Frontal cortex (tissue), 4 donors: ENCODE measurements at places on chromosomes 7 and 10. TPM values are rescaled to one million over a fixed set of nuclear protein-coding genes. Genes with fewer than 3 reads are reported as not detected.

- no peak for DNase-seq
These were observed 1034.2 kb downstream of the SORCS3 start for GRCh38 chr10:105675333-105675732.

The OR2A7 gene
- total RNA-seq, result not detected

DNA sequence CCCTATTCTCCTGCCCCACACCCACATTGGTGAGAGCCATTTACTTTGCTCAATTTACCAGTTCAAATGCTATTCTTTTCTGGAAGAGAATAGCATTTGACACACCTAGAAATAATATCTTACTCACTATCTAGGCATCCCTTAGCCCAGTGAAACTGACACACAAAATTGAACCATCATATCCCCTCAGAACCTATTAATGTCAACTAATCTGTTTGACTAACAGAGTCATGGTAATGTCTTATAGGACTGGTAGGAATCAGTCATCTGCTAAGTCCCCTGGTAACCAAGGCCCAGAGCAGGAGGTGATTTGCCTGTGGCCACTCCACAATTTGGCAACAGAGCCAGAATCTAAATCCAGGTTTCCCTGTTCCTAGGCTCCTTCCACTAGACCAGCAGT is 63.3 kb downstream of the PPP1R3C start:
- no peak for DNase-seq

DNA sequence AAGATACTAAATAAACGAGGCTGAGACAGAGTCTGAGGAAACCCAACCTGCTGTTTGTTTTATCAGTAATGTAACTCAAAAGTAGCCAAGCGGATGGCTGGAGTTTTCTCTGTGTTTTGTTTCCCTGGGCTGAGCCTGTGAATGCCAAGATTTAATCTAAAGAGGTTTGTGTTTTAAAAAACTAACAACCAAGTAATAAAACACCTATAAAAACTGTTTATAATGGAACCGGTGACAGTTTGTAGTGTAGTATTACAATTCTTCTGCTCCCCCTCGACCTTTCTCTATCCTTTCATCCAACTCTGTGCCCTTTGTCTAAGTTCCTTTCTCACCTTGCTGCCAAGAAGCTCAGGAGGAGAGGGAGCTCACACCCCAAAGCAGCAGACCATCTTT is 2.6 kb upstream of the KAT6B start:
- DNase-seq, result no peak

DNA sequence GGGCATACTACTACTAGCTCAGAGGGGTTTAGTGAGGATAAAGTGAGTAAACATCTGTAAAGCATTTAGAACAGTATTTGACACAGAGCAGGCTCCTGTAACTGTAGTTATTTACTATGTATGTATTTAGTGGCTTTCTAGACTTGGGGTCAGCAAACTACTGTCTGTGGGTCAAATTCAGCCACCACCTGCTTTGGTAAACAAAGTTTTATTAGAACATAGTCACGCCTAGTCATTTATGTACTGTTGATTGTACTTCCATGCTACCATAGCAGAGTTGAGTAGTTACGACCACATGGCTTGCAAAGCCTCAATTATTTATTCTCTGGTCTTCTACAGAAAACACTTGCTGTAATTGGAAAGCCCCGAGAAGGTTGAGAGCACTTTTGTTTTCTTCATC is 248.5 kb upstream of the PLPP4 start:
- no peak for DNase-seq

DNA sequence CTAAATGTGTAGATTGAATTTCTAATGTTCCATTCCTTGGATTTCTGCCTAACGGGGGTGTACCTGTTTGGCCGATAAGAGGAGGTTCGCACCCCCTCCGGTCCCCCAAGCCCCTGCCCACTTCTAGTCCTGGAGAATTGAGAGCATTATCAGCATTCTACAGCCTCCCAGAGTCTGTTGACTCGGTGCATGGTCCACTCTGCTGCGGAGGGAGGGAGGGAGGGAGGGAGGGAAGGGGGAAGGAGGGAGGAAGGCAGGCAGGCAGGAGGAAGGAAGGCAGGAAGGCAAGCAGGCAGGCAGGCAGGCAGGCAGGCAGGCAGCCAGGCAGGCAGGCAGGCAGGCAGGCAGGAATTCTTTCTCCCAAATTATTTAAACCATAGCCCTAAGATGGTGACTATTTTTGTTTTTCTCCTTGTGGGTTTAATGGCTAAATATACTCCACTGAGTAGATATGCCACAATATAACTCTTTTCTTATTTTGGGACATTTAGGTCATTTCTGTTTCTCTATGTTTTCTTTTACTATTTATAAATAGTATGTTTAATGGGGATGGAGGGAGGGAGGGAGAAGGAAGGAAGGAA is 69.5 kb upstream of the CHST15 start:
- no peak for DNase-seq

- no peak for DNase-seq
These were observed 875.0 kb downstream of the REEP3 start for GRCh38 chr10:64396105-64396708.

- DNase-seq, result no peak
These were observed 263.0 kb downstream of the PHF14 start for GRCh38 chr7:11236680-11237079.

DNA sequence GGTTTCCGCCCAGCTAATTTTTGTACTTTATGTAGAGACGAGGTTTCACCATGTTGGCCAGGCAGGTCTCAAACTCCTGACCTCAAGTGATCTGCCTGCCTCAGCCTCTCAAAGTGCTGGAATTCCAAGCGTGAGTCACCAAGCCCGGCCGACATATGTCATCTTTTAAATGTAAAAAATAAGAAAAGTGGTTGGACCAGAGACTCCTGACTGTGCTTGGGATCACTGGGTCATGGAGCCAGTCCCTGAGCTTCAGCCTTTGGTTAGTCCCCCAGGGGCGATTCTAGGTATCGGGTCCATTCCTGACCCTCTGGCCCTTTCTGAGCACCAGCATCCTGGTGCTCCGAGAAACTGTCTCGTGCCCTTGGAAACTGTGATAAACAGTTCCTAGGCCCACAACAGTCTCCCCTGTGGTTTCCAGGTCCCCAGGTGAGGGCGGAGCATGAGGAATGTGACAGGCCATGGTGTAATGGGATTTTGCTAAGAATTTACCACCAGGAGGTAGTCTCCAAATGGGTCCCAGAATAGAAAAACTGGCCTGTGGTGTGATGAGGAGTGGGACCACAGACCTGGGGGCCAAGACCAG is 32.8 kb downstream of the UBTD1 start:
- DNase-seq, result no peak

DNA sequence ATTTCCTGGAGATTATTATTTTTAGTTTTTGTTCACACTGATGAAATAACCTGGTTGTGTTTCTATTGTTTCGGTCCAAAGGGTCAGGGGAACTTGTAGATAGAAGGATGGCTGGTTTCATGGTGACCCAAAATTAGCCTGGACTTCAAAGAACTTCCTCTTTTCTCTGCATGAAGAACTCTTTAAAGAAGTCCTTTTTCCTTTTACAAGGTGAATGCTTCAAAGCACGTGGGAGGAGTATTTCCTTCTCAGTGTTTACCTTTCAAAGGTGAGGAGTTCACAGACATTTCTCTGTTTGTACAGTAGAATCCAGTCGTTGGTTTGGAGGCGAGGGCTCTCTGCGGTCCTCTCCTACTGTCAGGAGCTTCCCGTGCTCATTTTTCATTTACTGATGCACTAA is 561.7 kb downstream of the GATA3 start:
- DNase-seq, result no peak
